Panc1 (cell line): ENCODE measurements at places on chromosomes 6 and 20.
A peak's percentile ranks its signal among the peaks of the same experiment; 100 is the strongest.

DNA sequence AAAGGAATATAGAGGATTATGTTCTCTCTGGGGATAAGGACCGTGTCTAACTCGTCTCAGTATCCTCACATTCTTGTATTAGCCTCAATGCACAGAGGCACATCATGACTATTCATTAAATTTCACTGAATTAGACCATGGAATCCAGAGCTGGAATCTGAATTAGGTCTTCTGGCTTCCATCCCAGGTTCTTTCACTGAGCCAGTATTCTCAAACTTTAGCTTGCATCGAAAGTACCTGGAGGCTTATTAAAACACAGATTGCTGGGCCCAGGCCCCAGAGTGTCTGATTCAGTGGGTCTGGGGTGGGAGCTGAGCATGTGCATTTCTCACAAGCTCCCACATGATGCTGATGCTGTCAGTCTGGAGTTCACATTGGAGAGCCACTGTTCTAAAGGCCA is 142.0 kb downstream of the UST start:
- no peak for DNase-seq

DNA sequence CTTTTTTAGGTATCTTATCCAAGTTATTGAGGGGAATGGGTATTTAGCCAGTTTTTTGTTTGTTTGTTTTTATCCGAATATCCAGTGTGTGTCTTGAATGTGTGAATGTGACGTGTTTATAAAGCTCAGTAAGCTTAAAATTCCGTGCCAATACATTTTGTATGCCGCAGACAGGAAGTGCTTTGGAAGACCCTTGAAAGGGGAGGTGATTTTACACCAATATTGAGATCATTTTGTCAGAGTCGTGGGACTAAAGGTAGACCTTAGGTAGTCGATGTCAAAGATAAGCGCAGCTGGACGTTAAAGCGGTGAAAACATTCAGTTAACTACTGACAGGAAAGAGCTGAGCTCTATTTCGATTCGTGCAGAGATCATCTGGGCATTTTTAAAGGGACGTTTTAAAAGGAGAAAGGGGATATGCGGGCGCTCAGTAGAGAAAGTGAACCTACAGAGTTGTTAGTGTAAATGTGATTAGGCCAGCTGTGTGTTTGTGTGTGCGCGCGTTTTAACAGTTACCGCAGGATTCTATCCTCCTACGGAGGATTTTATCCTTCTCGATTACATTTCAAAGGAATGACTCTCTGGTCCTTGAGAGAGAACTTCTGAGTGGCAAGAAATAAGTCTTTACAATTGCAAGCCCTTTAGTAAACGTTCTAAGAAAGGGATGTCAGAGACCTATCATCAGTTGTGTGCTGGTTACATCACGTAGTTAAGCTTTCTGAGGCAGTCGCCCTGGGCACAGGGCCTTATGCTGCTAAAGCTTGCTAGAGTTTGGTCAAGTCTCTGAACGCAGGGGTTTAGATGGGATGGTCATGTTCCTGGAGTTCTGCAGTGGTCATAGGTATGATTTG is 625 bp upstream of the ECHDC1 start:
- no peak for DNase-seq

DNA sequence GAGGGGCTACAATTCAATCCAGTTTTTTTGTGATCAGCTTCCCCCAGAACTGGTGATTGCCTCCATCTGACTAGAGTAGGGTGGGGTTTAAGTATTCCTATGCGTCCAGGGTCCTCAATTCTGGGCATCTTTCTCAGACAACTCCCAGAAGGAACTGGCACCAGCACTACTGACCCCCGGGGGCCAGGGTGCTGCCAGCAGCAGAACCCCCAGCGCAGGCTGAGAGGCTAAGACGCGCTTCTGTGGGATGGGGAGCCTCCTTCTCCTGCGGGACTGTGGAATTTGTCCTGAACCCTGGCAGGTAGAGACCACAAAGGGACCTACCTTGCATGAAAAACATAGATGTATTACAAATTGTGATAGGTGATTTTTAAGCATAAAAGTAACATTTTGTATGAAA is 124.4 kb downstream of the PACRG start:
- no peak for DNase-seq

DNA sequence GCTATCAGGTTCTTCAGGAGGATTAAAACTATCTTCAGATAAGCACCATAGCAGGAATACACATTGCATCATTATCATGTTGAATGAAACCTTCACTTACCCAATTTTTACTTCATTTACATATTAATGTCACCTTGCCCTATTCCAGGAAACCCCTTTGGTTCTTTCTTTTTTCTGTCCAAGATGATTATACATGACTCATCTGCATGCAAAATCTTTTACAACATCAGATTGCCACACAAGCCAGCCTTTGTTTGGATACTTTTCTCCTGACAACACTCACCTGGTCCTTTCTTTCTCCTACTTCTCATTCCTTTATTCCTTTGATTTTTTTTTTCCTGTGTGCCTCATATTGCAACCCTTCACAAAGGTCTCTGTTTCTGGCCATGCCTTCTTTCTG is 200.5 kb upstream of the POU3F2 start:
- DNase-seq, result no peak

GRCh38 chr6:1774226-1774915 is 164.7 kb downstream of the FOXC1 start:
- DNase-seq, result no peak

DNA sequence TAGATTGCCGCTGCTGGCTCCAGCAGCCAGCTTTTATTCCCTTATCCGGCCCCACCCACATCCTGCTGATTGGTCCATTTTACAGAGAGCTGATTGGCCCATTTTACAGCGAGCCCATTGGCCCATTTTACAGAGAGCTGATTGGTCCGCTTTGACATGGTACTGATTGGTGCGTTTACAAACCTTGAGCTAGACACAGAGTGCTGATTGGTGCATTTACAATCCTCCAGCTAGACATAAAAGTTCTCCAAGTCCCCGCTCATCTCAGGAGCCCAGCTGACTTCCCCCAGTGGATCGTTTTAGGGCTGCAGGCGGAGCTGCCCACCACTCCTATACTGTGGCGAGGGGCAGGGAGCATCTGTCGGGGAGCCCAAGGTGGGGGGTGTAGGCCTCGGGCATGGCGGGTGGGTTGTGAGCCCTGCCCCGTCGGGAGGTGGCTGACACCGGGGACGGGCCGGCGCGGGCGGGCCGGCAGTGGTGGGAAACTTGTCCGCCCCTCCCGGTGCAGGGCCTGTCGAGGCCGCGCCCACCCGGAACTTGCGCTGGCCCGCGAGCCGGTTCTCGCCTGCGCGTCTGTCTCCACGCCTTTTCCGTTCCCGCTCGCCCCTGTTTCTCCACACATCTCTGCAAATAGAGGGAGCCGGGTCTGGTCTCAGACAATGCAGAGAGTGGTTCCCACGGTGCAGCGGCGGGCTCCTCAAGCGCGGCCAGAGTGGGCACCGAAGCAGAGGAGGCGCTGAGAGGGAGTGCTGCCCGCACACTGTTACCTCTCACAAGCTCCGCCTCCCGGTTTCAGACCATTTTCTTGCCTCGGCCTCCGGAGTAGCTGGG is 86.1 kb upstream of the STMND1 start:
- DNase-seq, result no peak

GRCh38 chr20:43065299-43065698 is 124.4 kb downstream of the PTPRT start:
- DNase-seq, result no peak

DNA sequence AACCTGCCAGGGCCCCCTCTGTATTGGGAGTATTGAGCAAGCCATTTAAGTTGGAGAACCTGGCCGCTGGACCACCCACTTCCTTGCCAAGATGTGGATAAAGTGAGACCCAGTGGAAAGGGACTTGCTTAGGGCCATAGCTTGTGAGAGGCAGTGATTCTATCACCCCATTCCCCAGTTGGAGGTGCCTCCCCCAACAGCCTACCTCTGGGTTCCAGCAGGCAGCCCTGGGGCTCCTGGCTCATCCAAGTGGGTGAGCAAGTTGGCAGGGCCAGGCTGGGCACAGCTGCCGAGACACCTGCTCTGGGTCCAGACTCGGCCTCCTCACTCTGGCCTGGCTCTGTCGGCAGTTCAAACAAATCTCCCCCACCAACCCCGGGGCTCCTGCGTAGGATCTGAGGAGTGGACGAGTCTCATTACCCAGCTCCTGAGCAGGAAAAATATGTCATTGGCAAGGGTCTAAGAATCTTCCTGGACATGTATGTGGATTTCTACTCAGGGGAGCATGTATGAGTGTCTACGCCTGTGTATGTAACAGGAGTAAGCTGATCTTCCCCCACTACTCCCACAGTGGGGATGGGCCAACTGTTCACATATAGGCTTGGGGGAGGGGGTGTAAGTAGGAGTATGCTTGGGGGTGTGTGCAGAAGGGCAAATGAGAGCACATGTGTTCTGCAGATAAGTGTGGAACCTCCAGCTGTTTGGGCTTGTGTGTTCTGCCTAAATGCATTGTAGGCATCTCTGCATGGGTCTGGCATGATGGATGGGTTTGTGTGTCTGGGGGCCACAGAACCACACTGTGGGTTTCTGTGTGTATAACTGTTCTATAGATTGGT is 1.9 kb downstream of the ID1 start:
- DNase-seq, result no peak

GRCh38 chr6:117079951-117080350 is 185.4 kb upstream of the VGLL2 start:
- no peak for DNase-seq

DNA sequence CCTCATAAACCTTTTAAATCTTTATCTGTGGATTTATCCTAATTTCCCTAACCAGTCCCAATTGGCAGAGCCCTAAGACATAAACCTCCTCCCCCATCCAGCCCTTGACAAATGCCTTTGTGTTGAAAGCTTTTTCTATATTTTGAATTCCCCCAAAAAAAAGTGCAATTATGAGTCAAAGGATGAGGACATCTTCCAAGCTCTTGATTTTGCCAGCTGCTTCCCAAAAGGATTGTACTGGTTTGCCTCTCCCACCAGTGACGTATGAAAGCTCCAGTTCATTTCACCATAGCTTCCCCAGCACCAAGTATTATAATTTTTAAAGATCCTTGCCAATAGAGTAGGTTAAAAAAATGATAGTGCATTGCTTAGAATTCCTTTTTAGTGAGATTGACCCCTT is 38.9 kb downstream of the SIRPA start:
- DNase-seq, result no peak

DNA sequence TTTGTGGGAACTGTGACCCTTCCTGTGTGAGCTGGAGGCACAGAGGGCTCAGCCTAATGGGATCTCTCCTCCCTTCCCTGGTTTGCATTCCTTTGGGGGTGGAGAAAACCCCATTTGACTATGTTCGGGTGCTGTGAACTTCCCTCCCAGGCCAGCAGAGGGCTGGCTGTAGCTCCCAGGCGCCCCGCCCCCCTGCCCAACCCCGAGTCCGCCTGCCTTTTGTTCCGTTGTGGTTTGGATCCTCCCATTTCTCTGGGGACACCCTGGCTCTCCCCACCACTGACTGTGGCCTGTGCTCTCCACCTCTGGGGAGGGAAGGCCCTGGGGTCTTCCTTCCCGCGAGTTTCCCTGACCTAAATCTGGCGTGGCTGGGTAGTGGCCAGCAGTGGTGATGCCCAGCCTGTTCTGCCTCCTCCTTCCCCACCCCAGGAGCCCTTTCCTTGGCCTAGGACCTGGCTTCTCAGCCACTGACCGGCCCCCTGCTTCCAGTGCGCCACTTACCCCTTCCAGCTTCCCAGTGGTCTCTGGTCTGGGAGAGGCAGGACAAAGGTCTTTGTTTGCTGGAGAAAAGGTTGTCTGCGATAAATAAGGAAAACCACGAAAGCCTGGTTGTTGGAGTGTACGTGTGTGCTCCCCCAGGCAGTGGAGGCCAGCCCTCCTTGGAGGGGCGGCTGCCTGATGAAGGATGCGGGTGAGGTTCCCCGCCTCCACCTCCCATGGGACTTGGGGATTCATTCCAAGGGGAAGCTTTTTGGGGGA is 4.9 kb downstream of the VEGFA start:
- no peak for DNase-seq

GRCh38 chr6:84547341-84547801 is 217.0 kb downstream of the TBX18 start:
- no peak for DNase-seq

DNA sequence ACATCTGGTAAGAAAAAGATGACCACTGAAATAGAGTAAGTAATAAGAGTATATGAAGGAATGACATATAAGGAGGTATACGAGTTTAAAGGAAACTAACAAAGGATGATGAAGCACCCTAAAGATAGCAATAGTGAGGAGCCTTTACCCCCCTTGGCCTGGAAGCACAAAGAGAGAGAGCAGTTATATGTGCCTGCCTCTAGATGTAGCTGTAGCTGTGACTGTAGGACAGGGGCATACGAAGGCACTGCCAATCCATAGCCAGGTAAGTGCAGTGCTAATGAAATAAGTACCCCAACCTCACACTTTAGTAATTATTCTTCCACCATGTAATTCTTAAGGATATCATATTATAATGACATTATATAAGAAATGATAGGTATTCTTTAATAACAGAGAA is 90.1 kb upstream of the FKBP1C start:
- DNase-seq, result no peak

- DNase-seq, result peak; percentile 39
Observed at GRCh38 chr20:50464026-50464724, 46.0 kb upstream of the PTPN1 start.

GRCh38 chr6:108742041-108742440 is 106.2 kb upstream of the ARMC2 start:
- no peak for DNase-seq

DNA sequence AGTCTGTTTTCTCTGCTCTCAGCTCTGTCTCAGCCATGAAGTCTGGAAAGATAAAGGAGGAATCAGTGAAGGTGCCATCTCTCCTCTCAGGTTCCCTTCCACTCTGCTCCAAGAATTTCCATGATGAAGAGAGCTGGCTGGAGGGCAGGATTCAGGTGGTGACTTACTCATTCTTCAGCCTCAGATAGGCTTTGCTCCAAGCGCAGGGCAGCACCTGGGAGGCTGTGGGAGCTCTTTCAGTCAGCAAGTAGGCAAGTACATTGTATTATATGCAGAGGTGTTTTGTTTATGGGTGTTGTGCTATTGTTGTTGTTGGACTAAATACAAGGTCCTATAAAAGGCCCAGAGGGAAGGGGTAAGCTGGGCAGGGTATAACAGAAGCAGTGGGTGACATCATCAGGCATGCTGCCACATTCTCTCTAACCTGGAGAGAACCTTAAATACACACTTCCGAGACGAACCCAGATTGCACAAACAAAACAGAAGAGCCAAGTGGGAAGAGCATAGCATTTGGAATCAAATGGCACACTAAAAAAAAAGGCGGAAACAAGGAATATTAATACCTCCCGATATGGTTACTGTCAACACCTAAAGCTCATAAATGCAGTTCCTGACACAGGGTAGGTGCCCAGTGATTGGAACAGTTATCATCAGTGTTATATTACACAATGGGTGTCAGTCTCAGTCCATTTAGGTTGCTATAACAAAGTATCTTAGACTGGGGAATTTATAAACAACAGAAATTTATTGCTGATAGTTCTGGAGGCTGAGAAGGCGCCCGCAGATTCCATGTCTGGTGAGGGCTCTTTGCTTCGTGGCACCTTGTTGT is 14.5 kb upstream of the PSMG4 start:
- no peak for DNase-seq

GRCh38 chr20:46751856-46752255 is 42.4 kb downstream of the SLC2A10 start:
- DNase-seq, result no peak

GRCh38 chr6:167668019-167668753 is 158.5 kb upstream of the AFDN start:
- DNase-seq, result no peak
